Heart left ventricle (tissue), 16 donors: ENCODE measurements at places on chromosomes 4 and X. TPM values are rescaled to one million over a fixed set of nuclear protein-coding genes. Genes with fewer than 3 reads are reported as not detected.

GRCh38 chrX:155751131-155751530 lies 130.0 kb upstream of the VAMP7 start:
- no peak overlapping the region for H3K4me3 ChIP-seq
- H3K27me3 ChIP-seq = no peaks in the 10 kb centered on the region
- no peak overlapping the region for H3K27ac ChIP-seq
- H3K4me1 ChIP-seq = peaks cover 25% of the 10 kb centered on the region
- no peak for DNase-seq
- no peaks in the 10 kb centered on the region for H3K36me3 ChIP-seq

GRCh38 chrX:146264763-146265375 lies 447.2 kb downstream of the SLITRK2 start:
- no peak overlapping the region for H3K4me3 ChIP-seq
- H3K4me1 ChIP-seq = no peaks in the 10 kb centered on the region
- H3K27ac ChIP-seq = no peak overlapping the region
- no peak for DNase-seq

DNA sequence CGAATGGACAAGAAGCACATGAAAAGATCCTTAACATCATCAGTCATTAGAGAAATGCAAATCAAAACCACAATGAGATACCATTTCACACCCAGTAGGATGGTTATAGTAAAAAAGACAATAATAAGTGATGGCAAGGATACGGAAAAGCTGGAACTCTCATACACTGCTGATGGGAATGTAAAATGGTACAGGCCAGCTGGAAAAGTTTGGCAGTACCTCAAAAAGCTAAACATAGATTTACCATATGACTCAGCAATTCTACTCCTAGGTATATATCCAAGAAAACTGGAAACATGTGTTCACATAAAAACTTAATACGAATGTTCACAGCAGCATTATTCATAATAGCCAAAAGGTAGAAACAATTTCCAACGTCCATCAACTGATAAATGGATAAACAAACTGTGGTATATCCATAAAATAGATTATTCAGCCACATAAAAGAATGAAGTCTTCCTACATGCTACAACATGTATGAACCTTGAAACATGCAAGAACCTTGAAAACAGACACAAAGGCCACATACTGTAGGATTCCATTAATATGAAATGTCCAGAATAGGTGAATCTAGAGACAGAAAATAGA lies 11.9 kb downstream of the RPS6KA3 start:
- H3K4me3 ChIP-seq = no peak overlapping the region
- no peak for DNase-seq
- H3K27me3 ChIP-seq = no peaks in the 10 kb centered on the region
- H3K27ac ChIP-seq = no peak overlapping the region
- H3K36me3 ChIP-seq = no peaks in the 10 kb centered on the region

DNA sequence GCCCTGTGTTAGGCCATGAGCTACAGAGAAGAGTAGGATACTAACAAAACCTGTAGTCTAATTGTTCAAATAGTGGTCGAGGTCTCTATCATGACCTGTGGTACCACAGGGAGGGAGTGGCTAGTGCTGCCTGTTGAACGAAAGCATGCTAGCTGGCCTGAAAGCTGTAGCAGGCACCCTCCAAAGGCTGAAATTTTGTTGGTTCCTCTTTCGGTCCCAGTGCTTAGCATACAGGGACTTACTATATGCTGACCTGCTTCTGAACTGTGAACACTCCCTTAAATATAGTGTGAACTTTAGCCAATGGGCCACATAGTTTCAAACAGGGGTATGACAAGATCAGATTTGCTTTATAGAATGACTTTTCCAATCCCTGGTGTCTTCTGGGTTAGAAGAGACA lies 113.4 kb downstream of the PJA1 start:
- H3K4me3 ChIP-seq = no peak overlapping the region
- no peak for DNase-seq
- H3K27ac ChIP-seq = no peak overlapping the region
- no peaks in the 10 kb centered on the region for H3K36me3 ChIP-seq
- no peaks in the 10 kb centered on the region for H3K4me1 ChIP-seq

DNA sequence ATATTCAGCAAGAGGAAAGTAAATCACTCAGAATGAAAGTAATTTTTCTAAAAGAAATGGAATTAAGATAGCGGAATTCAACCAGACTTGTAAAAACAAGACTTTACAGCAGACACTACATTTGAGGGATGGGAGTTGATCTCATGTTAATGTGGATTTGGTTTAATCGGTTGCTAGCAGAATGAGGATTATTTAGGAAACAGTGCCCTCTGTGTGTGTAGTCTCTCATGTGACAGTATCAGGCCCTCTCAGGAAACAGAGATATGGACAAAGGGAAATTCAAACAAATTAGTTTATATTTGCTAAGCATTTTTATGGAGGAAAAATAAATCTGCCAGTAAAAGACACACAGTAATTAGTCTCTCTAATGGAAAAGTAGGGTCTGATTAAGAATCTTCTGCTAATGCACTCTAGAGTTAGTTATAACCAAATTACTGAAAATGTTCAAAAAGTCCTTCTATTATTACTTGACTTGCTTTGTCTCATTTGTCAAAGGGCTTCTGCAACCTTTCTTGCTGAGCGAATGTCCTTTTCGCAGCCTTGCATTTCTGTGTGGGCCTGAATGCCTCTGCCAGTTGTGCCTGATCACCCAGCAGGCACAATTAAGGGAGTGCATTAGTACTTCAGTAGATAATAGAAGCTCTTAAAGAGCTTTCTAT lies 1282.3 kb upstream of the TENM3 start:
- H3K4me1 ChIP-seq = no peaks in the 10 kb centered on the region
- DNase-seq = no peak
- no peaks in the 10 kb centered on the region for H3K27me3 ChIP-seq
- H3K36me3 ChIP-seq = no peaks in the 10 kb centered on the region
- no peak overlapping the region for H3K27ac ChIP-seq
- H3K4me3 ChIP-seq = no peak overlapping the region

- no peak overlapping the region for H3K4me3 ChIP-seq
- H3K27me3 ChIP-seq = no peaks in the 10 kb centered on the region
- DNase-seq = no peak
- H3K27ac ChIP-seq = no peak overlapping the region
- H3K4me1 ChIP-seq = no peaks in the 10 kb centered on the region
- no peaks in the 10 kb centered on the region for H3K36me3 ChIP-seq
Observed at GRCh38 chrX:129783291-129783713, 3.6 kb downstream of the SASH3 start.

The PDGFRA gene
- 4.3 TPM for polyA plus RNA-seq

The RHOH gene
- polyA plus RNA-seq = not detected

The ABRAXAS1 gene
- polyA plus RNA-seq = 2.0 TPM

The PCDH10 gene
- polyA plus RNA-seq = under 0.01 TPM
